Small intestine (tissue), 16 donors: ENCODE measurements at places on chromosomes 7 and 10. TPM values are rescaled to one million over a fixed set of nuclear protein-coding genes. Genes with fewer than 3 reads are reported as not detected.
A peak's percentile ranks its signal among the peaks of the same experiment; 100 is the strongest.

DNA sequence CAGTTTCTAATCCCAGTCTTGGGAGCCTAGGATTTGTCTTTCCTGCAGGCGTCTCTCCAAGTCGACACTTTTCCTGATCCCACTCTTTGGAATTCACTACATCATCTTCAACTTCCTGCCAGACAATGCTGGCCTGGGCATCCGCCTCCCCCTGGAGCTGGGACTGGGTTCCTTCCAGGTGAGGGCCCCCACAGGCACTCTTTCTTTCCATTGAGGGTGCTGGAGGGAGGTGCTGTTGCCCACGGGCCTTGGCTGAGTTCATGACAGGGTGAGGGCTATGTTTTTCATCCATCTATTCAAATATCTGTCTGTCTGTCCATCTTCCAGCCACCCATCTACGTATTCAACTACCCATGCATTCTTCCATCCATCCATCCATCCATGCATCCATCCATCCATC is 12.6 kb downstream of the GHRHR start:
- H3K27ac ChIP-seq, result no peak overlapping the region
- H3K27me3 ChIP-seq, result peaks cover 4% of the 10 kb centered on the region
- no peak overlapping the region for H3K4me3 ChIP-seq
- H3K36me3 ChIP-seq, result peaks cover 3% of the 10 kb centered on the region
- H3K4me1 ChIP-seq, result no peaks in the 10 kb centered on the region

DNA sequence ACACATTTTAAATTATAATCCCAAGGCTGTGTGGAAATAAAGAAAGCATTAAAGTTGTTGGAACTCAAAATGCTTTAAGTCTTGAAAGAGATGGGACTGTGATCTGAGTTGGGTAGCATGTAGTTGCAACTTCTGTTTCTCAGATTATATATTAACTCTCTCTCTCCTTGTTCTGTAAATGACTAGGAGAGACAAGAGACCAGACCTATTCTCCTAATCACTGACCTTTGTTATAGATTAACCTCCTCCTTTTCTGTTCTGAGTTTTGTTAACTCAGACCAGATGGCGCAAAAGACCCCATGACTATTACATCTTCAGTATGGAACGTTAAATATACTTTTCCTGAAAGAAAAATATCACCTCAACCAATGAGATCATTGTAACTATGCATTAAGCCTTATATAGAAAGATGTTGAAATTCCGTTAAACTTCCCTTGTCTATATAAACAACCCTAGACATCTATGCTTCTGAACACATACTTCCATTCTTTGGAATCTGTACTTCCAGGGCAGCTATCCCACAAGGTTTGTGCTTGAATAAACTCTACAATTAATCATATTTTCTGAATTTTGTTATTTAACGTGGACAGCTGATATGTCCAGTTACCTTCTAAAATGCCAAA is 143.5 kb upstream of the TRIM24 start:
- H3K4me3 ChIP-seq, result peak overlapping the region; percentile 3
- H3K27ac ChIP-seq, result peak overlapping the region; percentile 4
- H3K4me1 ChIP-seq, result no peaks in the 10 kb centered on the region
- H3K27me3 ChIP-seq, result no peaks in the 10 kb centered on the region

DNA sequence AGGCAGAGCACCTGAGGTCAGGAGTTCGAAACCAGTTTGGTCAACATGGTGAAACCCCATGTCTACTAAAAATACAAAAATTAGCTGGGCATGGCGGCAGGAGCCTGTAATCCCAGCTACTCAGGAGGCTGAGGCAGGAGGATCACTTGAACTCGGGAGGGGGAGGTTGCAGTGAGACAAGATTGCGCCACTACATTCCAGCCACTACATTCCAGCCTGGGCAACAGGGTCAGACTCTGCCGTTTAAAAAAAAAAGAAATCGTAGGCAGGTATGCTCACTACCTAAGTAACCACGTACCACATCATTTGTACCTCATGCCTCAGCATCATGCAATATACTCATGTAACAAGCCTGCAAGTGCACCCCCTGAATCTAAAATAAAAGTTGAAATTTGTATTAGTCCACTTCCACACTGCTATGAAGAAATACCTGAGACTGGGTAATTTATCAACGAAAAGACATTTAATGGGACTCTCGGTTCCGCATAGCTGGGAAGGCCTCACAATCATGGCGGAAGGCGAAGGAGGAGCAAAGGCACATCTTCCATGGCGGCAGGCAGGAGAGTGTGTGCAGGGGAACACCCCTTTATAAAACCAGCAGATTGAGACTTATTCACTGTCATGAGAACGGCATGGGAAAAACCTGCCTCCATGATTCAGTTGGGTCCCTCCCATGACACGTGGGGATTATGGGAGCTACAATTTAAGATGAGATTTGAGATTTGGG is 8.1 kb upstream of the EIF4H start:
- DNase-seq, result no peak
- no peak overlapping the region for H3K4me3 ChIP-seq
- H3K27ac ChIP-seq, result no peak overlapping the region
- no peaks in the 10 kb centered on the region for H3K36me3 ChIP-seq
- H3K27me3 ChIP-seq, result no peaks in the 10 kb centered on the region
- H3K4me1 ChIP-seq, result no peaks in the 10 kb centered on the region

FAM241B gene
- polyA plus RNA-seq, result 3.4 TPM
